ENCODE measurements at places on chromosomes 1 and 21.
A peak's percentile ranks its signal among the peaks of the same experiment; 100 is the strongest.

DNA sequence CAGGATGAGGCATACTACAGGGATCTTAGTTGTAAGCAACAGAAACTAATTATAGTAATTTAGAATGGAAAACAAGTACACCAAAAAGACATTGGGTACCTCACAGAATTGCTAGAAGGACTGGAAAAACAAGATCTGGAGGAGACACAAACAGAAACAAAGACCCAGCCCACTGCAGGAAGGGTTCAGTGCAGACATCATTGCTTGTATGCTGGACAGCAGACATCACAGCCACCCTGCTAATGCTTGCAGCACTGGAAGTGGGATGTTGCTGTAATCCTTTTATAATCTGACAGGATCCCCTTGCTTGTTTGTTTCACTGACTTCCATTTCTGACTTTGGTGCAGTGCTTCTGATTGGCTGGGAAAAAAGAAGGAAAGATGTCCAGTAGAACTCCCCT, 111.4 kb upstream of the ZNF678 start:
- no peak for DNase-seq

DNA sequence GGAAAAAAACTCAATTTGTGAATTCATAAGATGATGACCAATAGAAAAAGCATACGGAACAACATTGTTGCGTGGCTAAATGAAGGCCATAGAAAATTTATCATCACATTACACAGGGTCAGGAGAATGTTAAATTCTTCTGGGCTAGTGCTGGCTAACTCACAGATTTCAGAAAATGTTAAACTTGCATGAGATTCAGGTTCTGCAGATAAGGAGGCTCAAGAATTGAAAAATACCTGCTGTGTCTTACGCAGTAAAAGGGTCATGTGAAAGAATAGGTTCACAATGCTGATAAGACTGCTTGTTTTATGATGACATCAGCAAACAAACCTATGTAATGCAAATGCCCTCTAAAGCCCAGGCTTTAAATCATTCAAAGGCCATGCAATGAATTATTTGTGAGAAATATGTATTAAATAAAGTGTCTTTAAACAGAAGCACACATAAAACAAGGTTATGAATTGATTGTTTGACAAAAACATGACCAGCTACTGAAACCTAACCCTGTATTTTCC, 378.8 kb downstream of the USP25 start:
- no peak for DNase-seq

- no peak for DNase-seq
Measured at GRCh38 chr21:31248598-31248997, 95.5 kb downstream of the TIAM1 start.

DNA sequence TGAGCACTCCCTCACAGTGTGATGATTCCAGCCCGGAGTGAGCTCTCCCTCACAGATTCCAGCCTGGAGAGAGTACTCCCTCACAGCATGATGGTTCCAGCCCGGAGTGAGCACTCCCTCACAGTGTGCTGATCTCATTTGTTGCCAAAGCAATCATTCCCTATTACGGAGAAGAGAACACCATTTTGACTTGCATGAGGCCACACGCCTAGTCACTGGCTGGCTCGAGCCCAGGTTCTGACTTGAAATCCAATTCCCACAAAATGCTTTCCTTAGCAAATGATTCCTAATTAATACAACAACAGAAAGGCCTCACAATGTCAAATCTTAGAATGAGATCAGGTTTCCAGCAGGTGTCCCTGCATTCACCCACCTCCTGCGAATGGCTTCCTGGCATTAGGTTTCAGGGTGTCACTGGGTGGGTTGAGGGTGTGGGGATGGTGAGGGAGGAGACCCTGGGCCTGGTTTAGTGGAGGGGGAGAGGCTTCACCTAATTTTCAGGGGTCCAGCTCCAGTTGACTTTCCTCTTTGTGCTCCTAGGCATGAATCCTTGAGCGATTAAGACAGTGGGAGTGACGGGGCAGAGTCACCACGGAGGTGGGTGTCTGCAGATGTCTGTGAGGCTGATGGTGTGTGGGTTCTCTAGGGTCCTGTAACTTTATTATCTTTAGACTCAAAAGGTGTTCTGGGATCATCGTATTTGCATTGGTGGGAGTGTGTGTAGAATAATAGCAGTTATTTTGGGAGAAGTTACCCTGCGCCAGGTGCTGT, 158.5 kb downstream of the KCNJ6 start:
- no peak for DNase-seq

- DNase-seq = no peak
Measured at GRCh38 chr1:89279011-89279466, 6.4 kb upstream of the GBP5 start.

- DNase-seq = no peak
Measured at GRCh38 chr1:90919900-90920299, 101.9 kb downstream of the ZNF644 start.

DNA sequence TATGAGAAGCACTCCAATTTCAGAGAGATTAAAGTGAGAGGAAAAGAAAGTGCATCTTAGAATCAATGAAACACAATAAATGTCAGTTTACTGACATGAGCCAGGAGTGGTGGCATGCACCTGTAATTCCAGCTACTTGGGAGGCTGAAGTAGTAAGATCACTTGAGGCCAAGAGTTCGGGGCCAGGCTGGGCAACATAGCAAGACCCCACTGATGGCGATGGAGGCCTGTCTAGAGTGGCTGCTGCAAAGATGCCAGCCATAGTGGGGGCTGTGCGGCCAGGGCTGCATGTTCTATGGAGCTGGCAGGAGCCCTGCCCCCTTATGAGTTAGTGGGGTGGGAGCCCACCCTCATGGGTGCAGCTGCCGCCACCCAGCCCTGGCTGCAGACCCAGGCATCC, 27.3 kb downstream of the ZCCHC17 start:
- no peak for DNase-seq

DNA sequence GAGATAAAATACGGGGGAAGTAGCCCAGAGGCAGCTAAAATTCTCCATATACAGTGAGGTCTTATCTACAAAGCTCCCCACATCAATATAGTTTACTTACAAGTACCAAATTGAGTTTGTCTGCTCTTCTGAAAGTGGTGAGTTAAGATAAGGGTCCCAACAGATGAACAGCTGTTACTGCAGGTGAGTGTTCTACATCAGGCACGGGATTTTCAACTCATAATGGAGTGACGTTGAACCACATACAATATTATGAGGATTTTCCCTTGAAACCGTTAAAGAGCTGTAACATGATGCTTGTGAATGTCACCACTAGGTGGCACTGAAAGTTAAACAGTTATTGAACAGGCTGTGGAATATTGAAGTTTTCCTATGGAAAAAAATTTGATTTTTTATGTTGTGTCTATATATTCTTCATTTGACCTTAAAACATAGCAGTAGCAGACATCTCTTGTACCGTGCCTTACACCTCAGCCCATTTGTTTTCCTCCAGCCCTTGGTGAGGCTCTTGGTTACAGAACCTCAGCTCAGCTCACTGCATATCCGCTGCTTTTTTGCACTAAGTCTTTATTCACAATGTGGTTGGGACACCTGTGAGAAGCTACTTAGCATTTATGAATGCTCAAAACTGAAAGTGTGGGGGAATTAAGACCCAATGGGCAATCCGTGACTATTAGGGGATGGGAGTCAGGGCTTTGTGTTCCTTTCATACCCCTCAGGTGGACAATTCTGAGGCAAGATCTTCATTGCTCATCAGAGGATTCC, 23.2 kb downstream of the CD1D start:
- DNase-seq = no peak

GRCh38 chr1:246608616-246609376, 42.5 kb downstream of the CNST start:
- DNase-seq = peak; percentile 74

DNA sequence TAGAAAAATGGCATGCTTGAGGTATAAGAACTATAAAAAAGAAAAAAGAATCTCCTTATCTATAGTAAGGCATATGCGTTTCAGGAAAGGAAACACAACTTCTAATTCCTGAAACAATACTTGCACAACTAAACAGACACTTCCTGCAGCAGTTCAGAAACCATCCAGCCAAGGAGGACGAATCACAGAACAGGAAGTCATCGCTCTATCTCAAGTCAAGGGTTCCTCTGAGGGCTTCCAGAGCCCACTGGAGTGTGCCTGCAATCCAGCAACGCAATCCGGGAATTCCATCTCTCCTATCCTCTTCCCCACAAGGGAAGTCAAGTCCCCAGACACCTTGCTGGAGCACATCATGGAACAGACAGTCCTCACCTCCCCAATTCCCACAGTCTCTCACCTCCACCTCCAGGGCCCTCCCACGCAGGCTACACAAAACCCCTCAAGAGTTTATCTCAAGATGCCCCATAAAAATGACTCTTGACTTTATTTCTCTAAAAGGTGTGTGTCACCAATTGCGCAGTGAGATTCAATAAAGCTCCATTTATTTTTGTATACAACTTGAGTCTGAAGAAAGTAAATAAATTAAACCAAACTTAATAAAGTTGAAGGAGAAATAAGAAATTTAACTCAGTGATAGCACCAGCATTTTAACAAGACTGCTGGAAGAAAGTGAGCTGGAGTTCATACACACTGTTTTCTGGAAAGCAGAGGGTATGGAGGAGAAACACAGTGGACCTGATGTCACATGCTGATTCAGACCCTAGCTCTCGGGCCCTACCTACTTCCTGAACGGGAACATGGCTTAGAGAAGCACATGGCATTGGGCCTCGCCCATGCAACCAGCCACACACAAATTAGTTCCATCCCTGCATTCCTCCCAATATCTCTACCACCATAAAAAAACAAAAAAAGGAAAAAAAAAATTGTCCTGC, 39.9 kb downstream of the SIPA1L2 start:
- no peak for DNase-seq

DNA sequence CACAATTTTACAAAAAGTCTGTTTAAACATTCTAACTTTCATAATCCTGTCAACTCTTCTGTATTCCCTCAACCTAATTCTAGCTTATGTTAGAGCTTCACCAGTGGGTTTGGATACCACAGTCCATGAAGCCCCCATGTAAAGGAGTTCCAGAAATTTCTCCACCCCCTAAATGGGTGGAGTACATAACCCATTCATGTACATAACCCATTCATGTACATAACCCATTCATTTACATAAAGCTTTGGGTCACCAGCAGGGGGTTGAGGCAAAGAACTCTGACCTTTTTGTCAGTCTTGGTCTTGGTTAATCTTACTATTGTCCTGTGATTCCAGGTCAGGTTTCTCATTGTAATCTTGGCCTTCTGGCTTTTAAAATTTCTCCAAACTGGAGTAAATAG, 61.6 kb downstream of the SMYD2 start:
- DNase-seq = no peak

DNA sequence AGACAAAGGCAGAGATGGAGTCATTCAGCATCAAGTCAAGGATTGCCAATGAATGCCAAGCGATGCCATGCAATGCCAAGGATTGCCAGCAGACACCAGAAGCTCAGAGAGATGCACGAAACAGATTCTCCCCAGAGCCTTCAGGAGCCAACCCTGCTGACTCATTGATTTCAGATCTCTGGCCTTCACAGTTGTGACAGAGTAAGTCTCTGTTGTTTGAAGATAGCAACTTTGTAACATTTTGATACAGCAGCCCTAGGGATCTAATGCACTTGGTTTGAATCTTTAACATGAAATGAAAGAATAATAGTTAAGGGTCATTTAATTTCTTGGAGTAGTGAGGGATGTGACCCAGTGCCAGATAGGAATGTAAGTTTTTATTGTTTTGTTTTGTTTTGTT, 287.4 kb upstream of the RUNX1 start:
- DNase-seq = no peak

Data from BJ (cell line).